ENCODE measurements at places on chromosomes 5 and 9.

- DNase-seq = no peak
These were observed 157.6 kb upstream of the IRX2 start for GRCh38 chr5:2909035-2909434.

GRCh38 chr5:41094871-41095270, 23.7 kb upstream of the MROH2B start:
- no peak for DNase-seq

DNA sequence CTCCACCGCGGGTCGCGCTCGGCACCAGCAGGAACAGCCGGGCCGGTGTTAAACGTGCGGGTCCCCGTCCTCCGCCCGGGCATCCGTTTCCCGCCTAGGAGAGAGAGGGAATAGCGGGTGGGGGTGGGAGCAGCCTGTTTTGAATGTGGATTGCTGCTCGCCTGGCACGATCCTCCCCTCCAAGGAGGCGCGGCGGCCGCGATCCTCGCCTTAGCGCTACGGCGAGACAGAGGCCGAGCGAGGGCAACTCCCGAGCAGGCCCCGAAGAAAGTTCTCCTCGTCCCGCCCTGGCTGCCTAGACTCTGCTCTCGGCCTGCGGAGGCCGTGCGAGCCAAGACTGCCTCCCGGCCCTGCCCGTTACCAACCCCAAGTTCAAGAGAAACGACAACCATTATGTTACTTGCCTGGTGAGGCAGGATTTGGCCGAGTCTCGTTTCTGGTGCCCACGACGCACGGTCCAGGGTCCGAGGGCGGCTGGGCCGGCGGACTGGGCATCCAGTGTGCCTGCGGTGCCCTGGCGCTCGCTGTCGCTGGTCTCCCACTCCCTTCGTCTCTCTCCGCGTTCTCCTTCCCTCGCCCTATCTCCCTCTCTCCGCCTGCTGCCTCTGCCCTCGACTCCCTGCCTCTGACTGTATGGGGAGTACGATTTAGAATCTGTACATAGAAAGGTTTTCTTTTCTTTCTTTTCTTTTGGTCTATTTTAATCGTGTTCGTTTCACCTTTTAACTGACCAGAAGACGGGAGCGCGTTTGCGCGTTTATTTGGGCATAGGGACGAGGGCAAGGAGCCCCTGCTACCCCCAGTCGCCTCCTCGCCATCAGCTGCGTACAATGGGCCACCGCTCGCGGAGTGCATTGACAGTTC, 724 bp downstream of the NR2F1-AS1 start:
- DNase-seq = no peak

GRCh38 chr5:138077064-138077696, 6.7 kb upstream of the WNT8A start:
- DNase-seq = peak; percentile 53

DNA sequence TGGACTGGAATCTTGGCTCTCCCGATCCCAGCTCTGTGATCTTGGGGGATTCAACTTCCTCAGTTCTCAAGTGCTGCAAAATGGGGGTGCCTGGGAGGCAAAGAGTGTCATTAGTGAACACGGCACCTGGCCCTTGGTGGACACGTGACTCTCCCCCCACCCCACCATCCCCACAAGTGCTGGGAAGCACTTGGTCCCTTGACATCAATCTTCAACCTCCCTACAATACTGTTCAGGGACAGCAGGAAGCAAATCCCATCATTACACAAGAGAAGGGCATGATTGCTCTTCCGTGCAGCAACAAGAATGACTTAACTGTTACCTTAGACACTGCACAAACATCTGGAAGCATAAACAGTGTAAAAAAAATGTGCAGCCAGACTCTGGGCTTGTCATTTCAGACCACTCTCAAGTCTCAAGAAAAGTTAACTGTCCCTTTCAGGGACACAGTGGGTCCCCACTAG, 61.4 kb downstream of the PSMB7 start:
- no peak for DNase-seq

DNA sequence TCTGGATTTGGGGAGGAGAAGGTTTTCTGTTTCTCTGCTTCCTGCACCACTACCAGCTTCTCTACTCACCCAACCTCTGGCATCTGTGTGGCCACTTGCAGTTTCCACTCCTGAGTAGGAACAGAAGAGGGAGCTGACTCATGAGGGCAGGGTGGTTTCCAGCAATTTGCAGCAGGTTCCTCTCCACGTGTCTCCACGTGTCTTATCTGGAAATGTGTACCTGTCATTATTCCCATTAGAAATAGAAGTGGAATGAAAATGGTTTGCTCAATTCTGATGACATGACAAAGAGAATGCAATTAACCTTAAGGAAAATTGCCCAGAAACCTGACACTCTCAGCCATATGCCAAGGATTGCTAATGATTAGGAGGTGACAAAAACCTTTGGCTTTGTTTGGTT, 33.0 kb downstream of the EGFLAM start:
- no peak for DNase-seq

GRCh38 chr9:36924071-36924470, 110.0 kb downstream of the PAX5 start:
- no peak for DNase-seq

GRCh38 chr9:133951265-133951664, 40.9 kb downstream of the VAV2 start:
- DNase-seq = no peak

DNA sequence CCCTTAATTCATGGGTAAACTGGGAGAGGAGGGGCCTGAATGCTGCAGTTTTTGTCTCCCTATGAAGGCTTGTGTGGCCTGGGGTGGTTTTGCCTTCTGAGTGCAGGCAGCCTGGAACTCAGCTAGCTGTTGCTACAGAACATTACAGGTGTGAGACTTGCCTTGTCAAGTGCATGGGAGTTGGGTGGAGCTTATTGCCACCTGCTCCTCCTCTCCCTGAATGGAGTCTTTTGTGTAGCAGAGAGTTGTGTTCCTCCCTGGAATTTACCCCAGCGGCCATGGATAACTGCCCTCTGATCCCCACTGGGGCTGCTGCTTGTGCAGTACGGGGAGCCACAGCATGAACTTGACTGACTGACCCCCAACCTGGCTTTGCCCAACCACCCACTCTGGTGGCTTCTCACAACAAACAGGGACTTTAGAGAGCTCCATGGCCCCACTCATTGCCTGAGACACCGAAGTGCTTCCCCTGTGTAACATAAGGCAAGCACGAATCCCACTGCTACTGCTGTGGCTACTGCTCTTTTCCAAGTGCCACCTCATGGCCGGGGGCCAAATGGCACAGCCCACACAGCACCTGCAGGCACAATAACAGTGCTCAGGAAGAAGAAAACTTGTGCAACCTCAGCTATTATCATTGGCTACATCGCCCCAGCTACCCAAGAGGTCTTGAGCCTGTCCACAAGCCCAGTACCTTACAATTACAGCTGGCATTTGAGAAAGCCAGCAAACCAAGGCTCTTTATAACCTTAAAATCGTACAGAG, 942.9 kb downstream of the CDH18 start:
- DNase-seq = no peak

- DNase-seq = no peak
These were observed 252.2 kb downstream of the SYK start for GRCh38 chr9:91053824-91054223.

GRCh38 chr5:154076240-154076922, 37.6 kb downstream of the MFAP3 start:
- DNase-seq = no peak

- DNase-seq = no peak
These were observed 90.4 kb upstream of the MVB12B start for GRCh38 chr9:126236273-126236672.

DNA sequence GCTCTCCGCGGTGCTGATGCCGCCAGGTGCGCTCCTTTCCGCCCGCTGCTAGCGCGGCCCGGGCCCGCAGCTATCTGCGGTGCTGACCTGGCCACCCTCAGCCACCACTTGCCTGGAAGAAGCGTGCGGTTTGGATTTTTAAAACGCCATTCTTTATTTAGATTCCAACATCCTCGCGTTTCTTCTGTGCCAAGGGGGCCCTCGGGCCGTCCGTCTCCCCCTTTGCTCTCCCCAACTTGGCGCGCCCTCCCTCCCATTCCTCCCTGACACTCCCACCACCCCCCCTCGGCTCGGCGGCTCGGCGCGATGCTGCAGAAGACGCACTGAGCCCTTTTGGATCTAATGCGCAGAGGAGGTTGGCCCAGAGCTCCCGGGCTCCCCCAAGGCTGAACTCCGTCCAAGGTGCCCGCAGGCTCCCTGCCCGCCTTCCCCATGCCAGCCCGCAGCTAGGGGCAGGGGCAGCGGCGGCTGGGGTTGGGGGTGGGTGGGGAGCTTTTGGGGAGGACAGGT, at the start of gene BARHL1:
Gene BARHL1 (plus strand): TSS at position 331 of the 510 bp plus-strand sequence. CDS start 192 bp downstream, outside the sequence.
- no peak for DNase-seq

GRCh38 chr5:125575891-125576505, 829.6 kb upstream of the ZNF608 start:
- no peak for DNase-seq

DNA sequence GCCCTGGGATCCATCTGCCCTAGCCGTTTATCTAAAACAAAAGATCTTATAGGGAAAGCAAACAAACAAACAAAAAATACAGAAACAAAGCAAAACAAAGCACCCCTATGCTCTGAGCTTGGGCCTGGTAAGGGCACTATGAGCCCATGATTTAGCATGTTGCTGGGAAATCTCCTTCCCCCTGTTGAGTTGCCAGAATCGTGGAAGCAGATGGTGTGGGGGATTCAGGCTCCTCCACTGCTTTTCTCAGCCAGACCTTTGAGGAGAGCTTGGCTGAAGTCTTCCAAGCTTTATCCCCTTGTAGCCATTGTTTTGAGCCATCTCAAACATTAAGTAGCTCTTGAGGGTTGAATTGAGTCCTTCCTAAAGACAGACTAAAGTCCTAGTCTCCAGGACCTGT, 29.9 kb downstream of the TMC1 start:
- DNase-seq = no peak

DNA sequence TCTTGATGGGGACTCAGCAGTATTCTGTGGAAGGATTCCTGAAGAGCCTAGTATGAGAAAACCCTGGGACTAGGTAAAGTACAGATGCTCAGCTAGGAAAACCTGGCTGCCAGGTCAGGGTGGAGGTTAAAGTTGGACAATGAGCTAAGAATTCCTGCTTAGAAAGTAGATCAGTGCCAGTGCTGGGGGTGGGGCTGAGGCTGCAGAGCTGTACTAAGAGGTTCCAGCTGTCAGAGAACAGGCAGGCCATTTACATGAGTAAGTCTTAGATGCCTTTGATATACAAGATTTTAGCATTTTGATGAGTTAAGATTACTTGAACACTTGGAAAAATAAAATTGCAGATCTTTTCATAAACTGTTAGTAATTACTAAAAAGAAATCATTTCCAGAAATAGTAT, 332.3 kb upstream of the NUDT12 start:
- DNase-seq = no peak

Data from liver (tissue), 10 donors.